Cerebellum (tissue), 4 donors: ENCODE measurements at places on chromosomes 16 and 17. TPM values are rescaled to one million over a fixed set of nuclear protein-coding genes. Genes with fewer than 3 reads are reported as not detected.
A peak's percentile ranks its signal among the peaks of the same experiment; 100 is the strongest.

The MYOCD gene
- 0.27 TPM for total RNA-seq

The PRR35 gene
- 2.7 TPM for total RNA-seq

The NPIPA7 gene
- 4.2 TPM for total RNA-seq

The NPIPB9 gene
- 8.1 TPM for total RNA-seq

- no peak for DNase-seq
Observed at GRCh38 chr17:76524598-76525512, 12.7 kb downstream of the CYGB start.

GRCh38 chr17:34504814-34505484, 74.4 kb upstream of the TMEM132E start:
- no peak for DNase-seq

The KRTAP4-4 gene
- total RNA-seq: not detected

DNA sequence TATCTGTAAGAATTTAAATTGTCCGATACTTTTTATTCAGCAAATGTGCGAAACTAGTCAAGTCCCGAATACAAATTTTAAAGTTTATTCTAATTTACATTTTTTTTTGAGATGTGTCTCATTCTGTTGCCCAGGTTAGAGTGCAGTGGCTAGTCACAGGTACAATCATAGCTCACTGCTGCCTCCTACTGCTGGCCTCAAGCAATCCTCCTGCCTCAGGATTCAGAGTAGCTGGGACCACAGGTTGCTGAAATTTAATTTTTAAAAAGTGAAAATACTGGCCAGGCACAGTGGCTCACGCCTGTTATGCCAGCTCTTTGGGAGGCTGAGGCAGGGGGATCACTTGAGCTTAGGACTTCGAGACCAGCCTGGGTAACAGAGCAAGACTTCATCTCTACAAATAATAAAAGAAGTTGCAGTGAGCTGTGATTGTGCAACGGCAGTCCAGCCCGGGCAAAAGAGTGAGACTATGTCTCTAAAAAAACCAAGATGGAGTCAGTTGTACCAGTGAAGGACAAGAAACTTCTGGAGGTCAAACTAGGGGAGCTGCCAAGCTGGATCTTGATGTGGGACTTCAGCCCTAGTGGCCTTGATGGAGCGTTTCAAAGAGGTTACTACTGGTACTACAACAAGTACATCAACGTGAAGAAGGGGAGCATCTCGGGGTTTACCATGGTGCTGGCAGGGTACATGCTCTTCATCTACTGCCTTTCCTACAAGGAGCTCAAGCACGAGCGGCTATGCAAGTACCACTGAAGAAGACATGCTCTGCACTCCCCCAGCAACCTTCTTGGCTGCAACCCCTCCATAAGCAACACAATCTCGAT, 5.6 kb downstream of the POLG2 start:
- no peak for DNase-seq

The MT1A gene
- not detected for total RNA-seq

The SSTR5 gene
- total RNA-seq: not detected

DNA sequence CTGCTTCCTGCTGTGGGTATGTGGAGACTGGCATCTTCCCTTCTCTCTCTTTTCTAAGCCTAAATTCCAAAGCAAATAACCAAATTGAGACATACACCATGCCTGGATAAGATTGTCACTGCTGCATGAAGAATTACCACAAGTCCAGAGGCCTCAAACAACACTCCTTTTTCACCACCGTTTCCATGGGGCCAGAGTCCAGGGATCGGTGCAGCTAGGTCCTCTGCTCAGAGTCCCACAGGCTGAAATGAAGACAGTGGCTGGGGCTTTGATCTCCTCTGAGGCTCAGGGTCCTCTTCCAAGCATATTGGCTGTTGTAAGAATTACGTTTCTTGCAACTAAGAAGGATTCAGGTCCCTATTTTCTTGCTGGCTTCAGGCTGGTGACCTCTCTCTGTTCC, 130.4 kb downstream of the SLC39A11 start:
- no peak for DNase-seq

GRCh38 chr17:80055597-80055996, 19.2 kb downstream of the CCDC40 start:
- DNase-seq: no peak

DNA sequence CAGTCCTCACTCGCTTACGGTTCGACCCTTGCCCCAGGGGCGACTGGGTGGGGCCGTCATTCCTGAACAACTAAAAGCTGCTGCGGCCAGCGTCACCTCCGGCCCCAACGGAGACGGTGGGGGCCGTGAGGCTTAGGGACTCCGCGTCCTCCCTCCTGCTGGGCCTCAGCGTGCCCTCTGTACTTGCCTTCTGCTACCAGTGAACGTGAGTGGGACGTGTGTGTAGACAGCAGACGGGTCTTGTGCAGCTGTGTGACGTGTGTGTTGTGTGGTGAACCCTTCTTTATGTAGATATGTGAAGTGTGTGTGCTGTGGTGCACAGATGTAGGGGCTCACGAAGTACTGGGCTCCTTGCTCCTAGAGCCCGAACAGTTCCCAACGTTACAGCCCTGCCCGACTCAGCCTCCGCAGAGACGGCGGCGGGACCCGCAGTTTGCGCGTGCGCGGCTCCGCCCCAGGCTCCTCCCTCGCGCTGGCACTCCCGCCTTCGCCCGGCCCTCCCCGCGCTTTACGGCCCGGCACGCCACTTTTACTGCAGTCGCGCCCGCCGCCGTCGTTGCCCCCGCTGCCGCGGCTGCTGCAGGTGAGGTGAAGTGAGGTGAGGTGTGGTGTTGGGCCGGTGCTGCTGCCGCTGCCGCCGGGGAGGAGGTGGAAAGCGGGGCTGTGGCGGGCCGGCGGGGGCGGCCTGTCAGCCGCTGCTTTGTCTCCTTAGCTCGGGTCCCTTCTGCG, at the start of gene PHAF1:
Gene PHAF1, plus strand, starts transcription at position 535 of the 729 bp plus-strand sequence. CDS start 235 bp downstream, outside the sequence.
- DNase-seq: peak; percentile 98

The CACNG1 gene
- total RNA-seq: not detected

DNA sequence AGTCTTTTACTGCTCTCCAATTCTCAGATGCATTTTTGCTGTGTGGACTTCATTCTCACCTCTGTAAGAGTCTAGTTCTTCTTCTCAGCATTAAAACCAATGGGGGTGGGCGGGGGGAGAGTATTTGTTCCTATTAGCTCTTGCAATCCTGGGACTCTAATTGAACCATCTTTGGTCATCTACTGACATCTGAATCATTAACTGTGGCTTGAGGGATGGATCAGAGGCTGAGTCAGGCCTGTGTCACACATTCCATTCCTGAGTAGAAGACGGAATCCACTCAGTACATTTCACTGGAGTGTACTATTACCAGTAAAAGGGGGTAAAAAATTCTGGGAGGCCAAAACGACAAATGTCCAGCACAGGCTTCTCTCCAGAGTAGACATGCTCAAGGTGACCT, 12.8 kb upstream of the ZNF23 start:
- no peak for DNase-seq

The EFNB3 gene
- 14.4 TPM for total RNA-seq

DNA sequence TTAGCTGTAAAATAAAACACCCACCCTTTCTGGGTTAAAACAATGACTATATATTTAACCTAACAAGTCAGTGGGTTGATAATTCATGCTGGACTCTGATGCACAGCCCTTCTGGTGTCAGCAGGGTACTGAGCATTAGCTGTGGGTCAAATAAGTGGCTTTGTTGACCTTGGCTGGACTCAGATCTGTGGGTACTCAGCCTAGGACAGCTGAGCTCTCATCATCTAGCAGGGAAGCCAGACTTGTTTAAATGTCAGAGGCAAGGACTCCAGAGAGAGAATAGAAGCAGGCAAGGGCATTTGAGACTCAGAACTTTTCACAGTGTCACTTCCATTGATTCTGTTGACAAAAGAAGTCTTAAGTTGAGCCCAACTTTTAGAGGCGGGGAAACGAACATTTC, 1063.8 kb upstream of the CDH8 start:
- no peak for DNase-seq

DNA sequence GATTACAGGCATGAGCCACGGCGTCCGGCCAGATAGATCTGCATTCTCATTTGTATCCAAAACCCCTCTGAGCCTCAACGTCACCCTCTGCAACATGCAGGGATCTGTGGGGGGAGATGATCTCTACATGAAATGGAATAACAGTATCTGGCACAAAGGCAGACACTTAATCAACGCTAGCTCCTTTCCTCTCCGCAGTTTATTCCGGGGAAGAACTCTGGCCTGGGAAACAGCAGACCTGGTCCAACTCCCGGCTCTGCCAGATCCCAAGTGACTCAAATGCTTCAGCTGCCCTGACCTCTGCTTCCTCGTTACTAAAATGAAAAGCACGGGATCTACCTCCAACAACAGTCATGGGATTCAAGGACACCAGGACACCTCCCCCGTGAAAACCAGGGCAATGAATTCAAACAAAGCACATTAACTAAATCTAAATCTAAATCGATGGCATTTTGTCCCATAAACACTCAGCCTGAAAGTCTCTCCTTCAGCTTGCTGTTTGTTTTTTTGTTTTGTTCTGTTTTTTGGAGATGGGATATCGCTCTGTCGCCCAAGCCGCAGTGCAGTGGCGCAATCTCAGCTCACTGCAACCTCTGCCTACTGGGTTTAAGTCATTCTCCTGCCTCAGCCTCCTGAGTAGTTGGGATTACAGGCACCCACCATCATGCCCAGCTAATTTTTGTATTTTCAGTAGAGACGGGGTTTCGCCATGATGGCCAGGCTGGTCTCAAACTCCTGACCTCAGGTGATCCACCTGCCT, 78.2 kb downstream of the NXN start:
- no peak for DNase-seq

DNA sequence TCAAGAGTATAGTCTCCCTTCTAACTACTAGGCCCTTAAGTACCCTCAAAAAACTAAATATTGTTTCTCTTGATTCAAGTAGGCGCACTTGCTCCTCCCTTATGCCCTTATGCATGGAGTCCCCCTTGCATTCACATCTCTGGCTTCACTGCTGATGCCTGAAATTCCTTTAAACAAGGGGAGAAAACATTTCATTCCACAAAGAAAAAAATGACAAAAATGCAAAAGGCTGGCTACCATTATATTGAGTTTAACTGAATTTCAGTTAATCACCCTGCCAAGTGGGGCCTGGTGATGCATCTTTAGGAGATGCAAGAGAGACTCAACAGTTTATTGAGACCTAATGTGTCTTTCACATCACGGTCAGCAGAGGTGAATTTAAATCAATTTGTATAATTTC, 35.6 kb downstream of the CRLF3 start:
- no peak for DNase-seq

GRCh38 chr17:19534562-19535149, 1.0 kb downstream of the SLC47A1 start:
- no peak for DNase-seq

DNA sequence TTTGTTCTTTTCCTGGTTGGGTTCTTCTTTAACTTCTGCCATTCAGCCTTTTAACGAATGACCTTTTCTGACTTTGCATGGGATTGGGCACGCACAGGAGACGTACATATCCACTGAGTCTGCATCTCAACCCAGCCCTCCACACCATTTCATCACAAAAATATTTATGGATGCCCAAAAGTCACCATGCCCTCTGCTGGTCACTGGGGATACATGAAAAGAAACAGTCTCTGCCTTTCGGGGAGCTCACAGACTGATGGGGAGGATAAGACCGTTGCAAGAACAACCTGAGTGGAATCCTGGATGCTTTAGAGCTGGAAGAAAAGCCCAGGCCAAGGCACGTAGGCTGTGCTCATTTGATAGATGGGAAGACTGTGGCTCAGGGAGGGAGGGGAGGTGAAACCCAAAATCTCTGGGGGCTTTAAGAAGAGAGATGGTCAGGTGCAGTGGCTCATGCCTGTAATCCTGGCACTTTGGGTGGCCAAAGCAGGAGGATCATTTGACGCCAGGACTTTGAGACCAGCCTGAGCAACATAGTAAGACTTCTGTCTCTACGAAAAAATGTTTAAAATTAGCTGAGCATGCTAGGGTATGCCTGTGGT, 7.9 kb upstream of the MT2A start:
- DNase-seq: peak; percentile 80

DNA sequence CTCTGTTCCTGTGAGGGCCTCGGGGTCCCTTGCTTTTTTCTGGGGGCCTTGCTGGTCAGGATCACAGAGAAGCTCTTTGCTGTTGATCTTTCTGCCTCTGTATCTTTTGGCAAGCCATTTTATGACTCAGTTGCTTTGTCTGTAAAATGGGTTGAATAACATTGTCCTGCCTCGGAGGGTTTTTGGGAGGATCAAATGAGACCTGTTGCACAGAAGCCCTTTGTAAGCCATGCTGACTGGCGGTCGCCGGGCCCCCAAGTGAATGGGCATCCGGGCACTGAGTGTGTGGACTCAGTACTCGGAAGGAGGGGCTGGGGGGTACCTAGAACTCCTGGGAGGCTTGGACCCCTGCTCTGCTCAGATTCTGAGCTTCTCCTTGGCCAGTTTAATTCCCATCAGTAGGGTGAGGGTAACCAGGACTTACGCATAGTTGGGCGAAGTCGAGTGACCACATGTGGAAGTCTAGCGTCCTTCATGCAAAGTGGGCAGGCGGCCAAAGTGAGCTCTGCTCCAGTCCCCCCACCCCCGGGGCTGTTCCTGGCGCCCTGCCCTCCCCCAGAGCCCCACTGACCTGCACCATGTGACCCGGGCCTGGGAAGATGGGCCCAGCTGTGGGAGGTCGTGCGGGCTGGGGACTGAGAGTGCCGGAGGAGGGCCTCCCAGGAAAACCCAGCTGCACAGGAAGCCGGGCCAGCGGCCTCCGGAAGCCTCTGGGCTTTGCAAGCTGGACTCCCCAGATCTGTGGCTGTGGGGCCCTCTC, 284.0 kb downstream of the SEC14L1 start:
- DNase-seq: no peak

GRCh38 chr17:74547264-74547663, 1.3 kb upstream of the CD300C start:
- no peak for DNase-seq

DNA sequence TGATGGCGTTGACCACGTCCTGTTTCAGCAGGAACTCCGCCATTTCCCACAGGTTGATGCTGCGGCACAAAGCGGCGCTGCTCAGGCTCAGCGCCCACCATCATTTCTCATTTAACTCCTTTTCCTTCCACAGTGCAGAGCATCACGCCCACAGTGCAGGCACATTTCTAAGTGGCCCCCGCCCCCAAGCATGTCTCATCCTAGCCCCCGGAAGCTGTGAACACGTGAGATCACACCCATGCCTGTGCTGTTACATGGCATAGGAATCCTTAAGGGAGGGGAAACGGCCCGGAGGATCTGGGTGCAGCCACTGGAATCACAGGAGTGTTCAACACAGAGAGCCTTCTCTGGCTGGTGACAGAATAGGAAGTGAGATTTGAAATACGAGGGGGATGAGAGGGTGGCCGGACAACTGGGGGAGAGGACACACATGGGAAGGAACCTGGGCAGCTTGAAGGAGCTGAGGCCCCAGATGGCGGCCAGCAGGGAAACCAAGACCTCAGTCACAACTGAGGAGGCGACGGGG, 4.7 kb downstream of the NAGPA start:
- no peak for DNase-seq

The OR1A1 gene
- not detected for total RNA-seq

The NPIPA8 gene
- 0.45 TPM for total RNA-seq

The LGALS9B gene
- total RNA-seq: not detected

The ZPBP2 gene
- not detected for total RNA-seq

DNA sequence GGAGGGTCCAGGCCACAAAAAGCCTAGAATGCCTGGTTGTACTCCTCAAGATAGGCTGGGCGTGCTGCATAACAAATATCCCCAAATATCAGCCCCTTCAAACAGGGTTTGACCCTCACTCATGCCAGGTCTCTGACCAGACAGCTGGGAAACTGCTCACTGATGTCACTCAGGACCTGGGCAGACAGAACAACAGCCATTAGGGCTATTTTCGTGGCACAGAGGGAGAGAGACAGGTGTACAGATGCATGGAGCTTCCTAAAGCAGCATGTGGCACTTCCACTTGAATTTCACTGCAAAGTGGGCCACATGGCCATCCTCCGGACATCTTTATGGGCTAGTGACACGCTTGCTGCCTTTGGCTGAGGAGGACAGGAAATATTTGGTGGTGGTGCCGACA, 73.1 kb downstream of the SREBF1 start:
- DNase-seq: peak; percentile 49
